Activated naive CD4-positive, alpha-beta T cell treated with Interleukin-2 at 50 U/mL for 16 hours (primary cell): ENCODE measurements at places on chromosomes 12 and 14.

DNA sequence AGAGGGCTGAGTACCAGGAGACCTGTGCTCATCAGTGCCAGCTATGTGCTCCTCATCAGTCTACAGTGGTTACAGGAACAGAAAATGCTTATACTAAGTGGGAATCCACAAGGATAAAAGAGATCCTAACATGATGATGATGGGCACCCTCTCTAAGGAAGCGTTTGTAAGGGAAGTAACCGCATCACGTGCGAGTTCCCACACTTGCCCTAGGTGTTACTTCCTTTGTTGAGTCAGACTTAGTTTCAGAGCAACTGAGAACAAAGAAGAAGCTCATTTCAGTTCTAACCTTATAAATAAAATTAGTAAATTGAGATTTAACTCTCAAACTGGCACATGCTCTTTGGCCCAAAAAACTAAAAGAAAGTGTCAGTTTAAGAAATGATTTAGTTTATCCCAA lies 956.4 kb upstream of the TMEM132C start:
- DNase-seq = no peak

GRCh38 chr12:111462210-111462769 lies 56.6 kb downstream of the SH2B3 start:
- no peak for DNase-seq

GRCh38 chr12:111754671-111755070 lies 12.1 kb upstream of the ALDH2 start:
- DNase-seq = no peak

GRCh38 chr12:64110864-64111263 lies 111.2 kb downstream of the KICS2 start:
- DNase-seq = no peak

DNA sequence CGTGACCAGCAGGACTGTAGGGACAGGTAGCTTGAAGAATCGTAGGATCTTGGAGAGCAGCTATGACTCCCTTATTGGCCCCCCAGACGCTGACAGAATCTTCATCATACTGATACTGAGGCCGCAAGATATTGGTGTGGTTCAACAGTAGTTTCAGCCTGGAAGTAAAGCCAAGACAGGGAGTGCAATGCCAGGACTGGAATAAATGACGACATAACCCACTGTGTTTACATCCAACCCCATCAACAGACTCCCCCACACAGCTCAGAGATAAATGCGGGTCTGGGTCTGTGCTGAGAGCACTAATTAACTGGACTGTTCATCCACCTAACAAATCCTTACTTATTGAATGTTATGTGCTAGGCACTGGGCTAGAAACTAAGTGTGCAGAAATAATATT lies 16.6 kb downstream of the NOXRED1 start:
- DNase-seq = no peak

- no peak for DNase-seq
Measured at GRCh38 chr14:37596790-37597472, 1.5 kb downstream of the TTC6 start.

DNA sequence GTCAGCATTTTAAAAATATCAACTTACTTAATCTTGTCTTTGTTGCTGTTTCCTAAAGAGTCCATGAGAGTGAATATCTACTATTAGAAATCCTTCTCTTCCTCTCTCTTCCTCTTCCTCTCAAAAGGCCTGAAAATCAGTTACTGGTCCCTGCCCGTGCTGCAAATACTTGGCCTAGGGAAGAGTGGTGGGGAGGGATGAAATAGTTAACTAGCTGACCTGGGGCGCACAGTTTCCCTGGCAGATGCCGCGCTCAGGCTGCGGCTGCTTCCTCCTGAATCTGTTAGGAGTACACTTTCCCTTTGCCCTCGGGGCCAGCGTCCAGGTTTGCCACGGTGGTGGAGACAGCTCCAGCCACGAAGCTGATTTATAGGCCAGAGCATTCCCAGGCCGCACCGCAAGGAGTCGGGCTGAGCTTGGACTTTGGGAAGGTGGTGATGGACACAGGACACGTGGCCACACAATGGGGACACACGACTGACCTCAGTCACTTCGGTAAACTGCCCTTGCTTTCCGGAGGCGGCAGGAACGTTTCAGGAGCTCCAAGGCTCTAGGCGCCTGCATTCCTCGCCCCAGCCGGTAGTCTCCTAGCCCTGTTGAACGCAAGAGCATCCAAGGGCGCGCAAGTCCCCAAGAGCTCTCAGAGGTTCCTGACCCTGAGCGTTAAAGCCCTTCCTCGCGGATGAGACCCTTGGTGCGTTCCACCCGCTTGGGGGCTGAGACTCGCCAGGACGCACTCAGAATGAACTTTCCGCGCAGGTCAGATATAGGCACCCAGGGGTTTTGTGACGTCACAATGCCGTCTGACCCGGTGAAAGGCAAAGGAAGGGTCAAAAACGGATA lies 7.1 kb upstream of the ASCL1 start:
- DNase-seq = no peak

DNA sequence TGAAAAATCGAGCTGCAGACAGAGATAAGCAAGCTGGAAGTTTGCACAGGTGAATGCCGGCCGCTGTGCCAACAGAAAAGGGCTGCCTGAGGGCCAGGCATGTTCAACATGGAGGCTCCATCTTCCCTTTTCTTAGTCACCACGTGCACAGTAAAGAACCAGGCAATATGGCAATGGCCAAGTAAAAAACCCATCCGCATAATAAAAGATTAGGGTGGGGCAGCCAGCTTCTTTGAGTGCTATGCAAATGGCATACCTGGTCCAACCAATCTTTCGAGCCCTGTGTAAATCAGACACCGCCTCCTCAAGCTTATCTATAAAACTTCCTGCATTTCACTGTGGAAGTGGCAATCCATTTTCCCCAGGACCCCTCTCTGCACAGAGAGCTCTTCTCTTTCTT lies 16.7 kb downstream of the PNP start:
- no peak for DNase-seq

DNA sequence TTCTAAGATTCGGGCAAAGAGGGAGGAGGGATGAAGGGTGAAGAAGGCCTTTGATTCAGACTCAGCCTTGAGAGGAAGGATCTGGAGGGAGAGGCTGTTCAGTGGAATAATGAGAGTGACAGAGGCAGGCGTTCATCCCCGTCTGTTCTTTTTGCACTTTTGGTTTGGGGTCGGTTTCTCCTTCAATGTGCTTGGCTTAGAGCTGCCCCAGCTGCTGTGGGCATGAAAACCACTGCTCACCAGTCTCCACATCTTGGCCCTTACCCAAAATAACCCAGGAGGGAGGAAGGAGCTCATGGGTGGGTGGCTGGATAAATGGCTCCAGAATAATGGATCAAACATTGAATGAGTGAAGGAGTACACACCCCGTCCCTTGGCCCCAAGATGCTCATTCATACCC lies 261.7 kb upstream of the FKBP4 start:
- DNase-seq = no peak

DNA sequence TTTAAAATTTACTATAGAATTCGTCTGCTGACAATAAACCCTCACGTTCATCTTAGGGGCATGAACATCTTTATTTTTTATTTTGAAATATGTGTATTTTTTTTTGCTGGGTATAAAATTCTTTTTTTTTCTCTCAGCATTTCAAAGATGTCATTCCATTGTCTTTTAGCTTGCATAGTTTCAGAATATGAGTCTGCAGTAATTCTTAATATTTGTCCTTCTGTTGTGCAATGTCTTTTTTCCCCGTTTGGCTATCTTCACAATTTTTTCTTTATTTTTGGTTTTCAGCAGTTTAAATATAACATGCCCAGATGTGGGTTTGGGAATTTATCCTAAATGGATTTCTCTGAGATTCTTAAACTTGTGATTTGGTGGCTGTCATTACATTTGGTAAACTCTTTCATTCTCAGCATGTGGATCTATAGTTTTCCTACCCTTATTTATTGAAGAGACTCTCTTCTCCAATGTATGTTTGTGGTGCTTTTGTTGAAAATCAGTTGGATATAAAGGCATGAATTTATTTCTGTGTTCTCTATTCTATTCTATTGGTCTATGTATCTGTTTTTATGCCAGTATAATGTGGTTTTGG lies 37.8 kb upstream of the PLBD1 start:
- no peak for DNase-seq

DNA sequence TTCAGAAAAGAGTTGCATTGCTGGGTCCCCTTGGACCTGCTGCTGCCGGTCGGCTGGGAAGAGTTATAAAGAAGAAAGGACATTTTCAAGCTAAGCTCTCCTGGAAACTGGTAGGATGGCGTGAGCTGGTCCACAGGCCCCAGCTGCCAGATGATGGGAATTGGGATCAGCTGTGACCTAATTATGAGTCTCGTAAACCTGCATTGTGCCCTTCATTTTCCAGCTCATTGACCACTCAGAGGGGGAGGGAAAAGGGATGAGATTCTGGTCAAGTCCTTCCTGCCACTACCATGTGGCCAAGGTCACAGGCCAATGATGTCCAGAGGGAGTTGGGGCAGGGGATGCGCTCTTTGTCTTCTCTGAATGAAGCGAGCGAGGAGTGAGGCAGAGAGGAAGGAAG lies 320.9 kb downstream of the NRXN3 start:
- DNase-seq = no peak

- DNase-seq = no peak
Measured at GRCh38 chr12:21695986-21696385, 38.3 kb upstream of the LDHB start.

DNA sequence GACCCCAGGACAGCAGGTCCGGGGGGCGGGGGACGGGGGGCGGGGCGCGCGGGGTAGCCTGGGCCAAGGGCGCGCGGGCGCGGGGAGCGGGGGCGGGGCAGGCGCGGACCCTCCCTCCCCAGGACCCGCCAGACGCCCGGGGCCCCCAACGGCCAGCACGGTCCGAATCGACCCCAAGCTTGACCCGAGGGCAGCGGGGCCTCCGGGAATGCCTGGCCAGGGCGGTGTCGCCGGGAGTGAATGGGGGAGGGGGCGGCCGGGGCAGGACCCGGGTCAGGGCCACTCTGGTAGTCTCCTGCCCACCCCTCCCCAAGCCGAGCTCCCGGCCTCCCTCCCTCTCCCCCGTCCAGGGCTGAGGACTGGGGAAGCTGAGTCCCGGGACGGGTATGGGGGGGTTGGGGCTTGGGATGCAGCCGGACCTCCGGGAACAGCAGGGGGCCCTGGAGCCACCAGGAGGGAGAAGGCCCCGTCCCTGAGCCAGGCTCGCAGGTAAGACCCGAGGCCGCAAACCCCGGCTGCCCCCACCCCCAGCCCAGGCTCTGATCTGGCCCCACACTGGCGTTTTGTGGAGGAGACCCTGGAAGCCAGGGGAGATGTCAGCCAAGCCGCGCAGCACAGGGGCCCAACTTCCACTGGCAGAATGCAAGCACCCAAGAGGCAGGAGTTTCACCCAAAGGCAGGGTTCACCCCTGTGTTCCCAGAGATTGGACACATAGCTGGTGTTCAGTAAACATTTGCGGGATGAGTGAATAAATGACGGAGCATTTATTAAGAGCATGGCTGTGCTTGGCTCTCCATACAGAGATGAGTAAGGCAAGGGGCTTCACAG lies 545 bp upstream of the GALNT9 start:
- no peak for DNase-seq

DNA sequence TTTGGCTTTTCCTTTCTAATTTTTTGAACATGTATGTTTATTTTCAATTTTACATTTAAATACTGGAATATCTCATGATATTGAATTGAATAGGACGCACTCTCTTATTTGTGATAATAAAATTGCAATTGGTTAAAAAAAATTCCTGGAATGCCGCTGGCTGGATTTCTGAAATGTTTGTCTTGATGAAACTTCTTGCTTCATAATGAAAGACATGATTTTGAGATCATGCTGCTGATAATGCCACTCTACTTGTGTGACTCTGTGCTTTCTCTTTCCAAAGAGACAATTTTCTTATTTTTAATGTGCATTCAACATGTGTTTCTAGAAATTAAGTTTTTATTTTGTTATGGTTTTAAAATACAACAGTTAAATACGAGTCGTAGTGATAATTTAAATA lies 465.7 kb upstream of the FAR2 start:
- no peak for DNase-seq

DNA sequence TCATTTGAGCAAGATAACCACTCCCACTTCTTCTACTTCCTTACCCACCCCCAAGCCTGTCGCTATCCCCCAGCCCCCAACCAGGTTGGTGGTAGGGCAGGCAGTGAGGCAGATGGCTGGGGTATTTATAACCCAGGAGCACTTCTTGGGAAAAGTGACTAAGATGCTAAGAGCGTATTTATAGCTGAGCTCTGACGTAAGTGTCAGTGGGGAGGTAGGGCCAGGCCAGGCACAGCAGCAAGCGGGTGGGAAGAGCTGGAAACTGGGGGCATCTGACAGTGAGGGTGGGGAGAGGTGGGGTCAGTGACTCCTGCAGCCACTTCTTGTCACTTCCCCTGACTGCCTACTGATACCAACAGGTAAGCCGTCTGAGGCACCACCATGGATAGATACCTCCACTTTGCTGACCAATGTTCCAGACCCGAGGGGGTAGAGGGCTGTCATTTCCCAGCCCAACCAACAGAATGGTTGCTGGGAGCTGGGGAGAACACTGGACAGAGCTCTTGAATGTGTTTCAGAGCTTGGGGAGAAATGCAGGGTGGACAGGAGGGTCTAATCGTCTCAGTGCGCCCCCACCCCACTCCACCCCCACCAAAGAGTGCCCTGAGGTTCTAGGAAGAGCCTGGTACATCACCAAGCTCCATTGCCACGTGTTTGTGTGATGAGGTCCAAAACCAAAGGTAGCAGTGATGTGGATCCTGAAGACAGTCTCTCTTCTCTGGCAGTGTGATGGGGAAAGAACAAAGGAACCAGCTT lies 2.7 kb upstream of the INHBE start:
- DNase-seq = no peak

GRCh38 chr12:80173083-80173864 lies 73.9 kb downstream of the OTOGL start:
- DNase-seq = no peak

GRCh38 chr12:62891805-62892549 lies 43.0 kb downstream of the PPM1H start:
- no peak for DNase-seq

DNA sequence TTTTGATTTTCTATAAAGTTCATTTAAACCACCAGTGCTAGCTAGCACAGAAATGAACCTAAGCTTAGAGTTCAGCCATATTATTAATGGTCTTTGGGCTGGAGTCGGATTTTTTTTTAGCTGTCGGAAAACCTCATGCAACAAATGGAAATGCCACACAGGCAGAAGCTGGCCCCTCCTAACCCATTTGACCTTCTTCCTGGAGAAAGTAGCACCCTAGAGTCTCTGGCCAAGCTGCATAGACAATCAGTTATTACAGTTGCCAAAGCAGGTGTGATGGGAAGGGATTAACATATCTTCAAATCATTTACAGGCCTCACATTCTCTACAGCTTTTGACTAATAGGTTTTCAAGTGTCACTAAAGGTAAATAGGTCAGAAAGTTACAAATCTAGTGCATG lies 49.4 kb downstream of the PTPRQ start:
- DNase-seq = no peak

GRCh38 chr12:95953000-95953399 lies 9.9 kb downstream of the AMDHD1 start:
- no peak for DNase-seq

GRCh38 chr14:61503167-61503801 lies 181.9 kb downstream of the PRKCH start:
- DNase-seq = peak; percentile 68

- no peak for DNase-seq
Measured at GRCh38 chr12:98758331-98758730, 113.2 kb downstream of the APAF1 start.

- no peak for DNase-seq
Measured at GRCh38 chr12:76069339-76069738, 15.1 kb downstream of the NAP1L1 start.

- peak; percentile 2 for DNase-seq
Measured at GRCh38 chr14:23512156-23512555, 39.4 kb downstream of the ZFHX2 start.
